ENCODE measurements at places on chromosomes 3 and 15.

DNA sequence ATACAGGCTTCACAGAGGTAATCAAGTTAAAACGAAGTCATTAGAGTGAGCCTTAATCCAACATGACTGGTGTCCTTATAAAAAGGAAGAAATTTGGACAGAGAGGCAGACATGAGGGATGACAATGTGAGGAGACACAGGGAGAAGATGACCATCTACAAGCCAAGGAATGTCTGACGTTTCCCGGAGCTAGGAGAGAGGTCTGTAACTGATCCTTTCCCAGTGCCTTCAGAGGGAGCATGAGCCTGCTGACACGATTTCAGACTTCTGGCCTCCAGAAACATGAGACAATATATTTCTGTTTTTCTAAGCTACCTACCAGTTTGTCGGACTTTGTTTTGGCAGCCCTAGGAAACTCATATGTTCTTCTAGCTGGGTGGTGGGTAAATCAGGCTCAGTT, 15.1 kb downstream of the TM4SF1 start:
- DNase-seq = no peak

- no peak for DNase-seq
These were observed 86.4 kb downstream of the WWTR1 start for GRCh38 chr3:149571381-149571780.

GRCh38 chr3:177244606-177245005, 47.3 kb upstream of the TBL1XR1 start:
- DNase-seq = no peak

DNA sequence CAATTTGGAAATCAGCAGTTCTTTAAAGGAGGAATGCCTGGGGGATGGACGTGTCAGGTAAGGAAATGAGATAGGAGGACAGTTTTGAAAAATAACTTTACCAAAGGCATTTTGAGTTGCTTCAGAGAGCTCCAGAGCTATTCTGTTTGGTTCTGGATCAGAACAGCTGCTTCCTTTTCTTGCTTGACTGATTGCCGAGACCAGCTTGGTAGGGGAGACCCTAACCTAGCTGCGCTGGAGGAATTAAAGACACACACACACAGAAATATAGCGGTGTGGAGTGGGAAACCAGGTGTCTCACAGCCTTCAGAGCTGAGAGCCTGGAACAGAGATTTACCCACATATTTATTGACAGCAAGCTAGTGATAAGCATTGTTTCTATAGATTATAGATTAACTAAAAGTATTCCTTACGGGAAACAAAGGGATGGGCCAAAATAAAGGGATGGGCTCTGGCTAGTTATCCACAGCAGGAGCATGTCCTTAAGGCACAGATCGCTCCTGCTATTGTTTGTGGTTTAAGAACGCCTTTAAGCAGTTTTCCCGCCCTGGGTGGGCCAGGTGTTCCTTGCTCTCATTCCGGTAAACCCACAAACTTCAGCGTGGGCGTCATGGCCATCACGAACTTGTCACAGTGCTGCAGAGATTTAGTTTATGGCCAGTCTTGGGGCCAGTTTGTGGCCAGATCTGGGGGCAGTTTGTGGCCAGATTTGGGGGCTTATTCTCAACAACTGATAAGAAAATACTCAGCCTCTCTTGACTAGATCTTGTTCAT, 556.0 kb downstream of the ROBO1 start:
- no peak for DNase-seq

DNA sequence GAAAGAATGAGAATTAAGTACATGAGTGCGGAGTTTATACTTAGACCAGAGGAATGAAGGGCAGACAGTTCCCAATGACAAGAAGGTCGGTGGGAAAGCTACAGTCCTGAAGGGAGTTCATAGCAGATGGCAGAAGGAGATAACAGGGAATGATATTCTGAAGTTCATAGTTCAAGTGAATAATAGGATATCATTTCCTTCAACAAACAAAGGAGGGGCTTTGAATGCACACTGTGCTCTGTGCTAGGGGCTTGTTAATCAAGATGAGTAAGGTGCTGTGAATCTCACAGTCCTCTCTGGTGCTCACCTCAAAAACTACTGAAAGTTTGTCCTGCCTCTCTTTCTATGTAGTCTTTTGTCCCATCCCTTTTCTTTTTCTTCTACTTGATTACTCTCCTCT, 41.9 kb downstream of the SIDT1 start:
- no peak for DNase-seq

DNA sequence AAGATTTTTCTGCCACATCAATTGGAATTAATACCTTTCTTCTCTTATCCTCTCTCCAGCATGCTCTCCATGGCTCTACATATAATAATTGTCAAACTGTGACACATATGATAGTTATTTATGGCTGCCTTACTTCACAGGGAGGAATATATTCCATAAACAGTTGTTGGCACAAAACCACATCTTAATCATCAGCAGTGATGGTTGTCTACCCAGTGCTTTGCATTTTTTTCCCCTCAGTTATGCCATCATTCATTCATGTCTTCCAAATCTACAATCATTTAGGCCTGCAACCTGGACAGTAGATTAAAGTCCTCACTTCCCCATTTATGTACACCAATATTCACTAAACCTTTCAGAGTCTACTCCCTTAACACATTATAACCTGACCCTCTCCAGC, 107.7 kb downstream of the THRB start:
- DNase-seq = no peak

- no peak for DNase-seq
These were observed 63.8 kb downstream of the SLCO2A1 start for GRCh38 chr3:133965906-133966305.

All from HEK293T (cell line).